Activated CD4-positive, CD25-positive, alpha-beta regulatory T cell (primary cell): ENCODE measurements at places on chromosomes 6 and 20.

DNA sequence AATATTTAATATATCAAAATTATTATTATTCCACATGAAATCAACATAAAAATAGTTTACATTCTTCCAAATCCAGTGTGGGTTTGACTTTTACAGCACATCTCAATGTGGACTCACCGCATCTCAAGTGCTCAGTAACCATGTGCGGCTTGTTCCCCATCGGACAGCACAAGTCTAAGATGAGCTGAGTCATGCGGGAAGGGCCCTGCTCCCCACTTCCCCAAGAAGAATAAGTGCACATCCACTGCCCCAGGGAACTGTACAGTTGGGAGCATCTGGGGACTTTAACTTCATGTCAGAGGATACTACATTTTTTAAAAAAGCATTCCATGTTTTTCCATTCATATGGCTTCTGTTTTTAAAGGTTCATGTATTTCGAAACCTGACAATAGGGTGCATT lies 325.6 kb downstream of the BTBD3 start:
- no peak for DNase-seq

DNA sequence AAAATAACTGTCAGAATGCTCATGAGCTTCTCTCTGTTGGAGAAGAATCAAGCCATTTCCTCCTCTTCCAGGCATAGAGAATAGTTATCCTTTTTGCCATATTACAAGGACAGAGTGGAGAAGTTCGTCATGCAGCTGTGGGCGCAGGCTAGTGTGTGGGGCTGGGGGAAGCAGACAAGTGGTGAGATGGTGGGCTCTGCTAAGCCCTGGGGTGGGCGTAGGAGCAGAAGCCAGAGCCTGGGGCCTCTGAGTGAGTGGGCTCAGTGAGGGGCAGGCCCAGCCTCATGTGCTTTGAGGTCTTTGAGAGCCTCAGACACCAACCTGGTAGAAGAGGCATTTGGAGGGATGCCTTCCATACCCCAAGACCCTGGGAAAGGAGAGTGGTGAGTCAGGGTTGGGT lies 19.4 kb downstream of the ARID1B start:
- DNase-seq, result no peak

- no peak for DNase-seq
These were observed 21.9 kb downstream of the DYNLT1 start for GRCh38 chr6:158622545-158623190.

GRCh38 chr20:3404402-3404801 lies 3.1 kb downstream of the DNAAF9 start:
- no peak for DNase-seq

GRCh38 chr6:86331919-86332318 lies 605.4 kb upstream of the HTR1E start:
- no peak for DNase-seq

DNA sequence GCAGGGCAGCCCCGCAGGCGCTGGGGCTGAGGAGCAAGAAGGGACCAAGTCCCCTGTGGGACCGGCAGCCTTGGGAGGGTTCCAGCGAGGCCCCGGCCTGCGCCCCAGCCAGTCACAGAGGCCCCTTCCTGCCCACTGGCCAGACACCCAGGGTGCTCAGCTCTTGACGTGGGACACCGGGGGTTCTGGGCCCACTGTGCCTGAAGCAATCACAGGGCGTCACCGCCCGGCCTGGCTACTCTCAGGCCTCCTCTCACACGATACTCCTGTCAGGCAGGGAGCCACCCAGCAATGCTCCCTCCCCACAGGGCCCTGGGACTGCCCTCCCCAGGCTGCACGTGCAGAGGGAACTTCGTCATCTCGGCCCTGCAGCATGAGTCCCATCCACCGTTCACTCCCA lies 14.5 kb downstream of the TAF4 start:
- no peak for DNase-seq

- DNase-seq, result no peak
These were observed 14.4 kb upstream of the FAM217A start for GRCh38 chr6:4093288-4093687.

- DNase-seq, result no peak
These were observed 329.8 kb upstream of the SOX4 start for GRCh38 chr6:21263531-21264287.

GRCh38 chr20:63122626-63123025 lies 93.3 kb downstream of the YTHDF1 start:
- no peak for DNase-seq

DNA sequence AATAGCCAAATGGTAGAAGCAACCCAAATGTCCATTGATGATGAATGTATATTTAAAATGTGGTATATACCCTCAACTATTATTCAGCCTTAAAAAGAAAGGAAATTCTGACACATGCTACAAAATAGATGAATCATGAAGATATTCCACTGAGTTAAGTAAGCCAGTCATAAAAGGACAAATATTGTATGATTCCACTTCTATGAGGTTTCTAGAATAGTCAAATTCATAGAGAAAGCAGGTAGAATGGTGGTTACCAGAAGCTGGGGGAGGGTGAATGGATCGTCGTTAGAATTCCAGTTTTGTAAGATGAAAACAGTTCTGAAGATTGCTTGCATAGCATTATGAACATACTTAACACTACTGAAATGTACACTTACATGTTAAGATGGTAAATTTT lies 214.3 kb upstream of the MYLIP start:
- no peak for DNase-seq

DNA sequence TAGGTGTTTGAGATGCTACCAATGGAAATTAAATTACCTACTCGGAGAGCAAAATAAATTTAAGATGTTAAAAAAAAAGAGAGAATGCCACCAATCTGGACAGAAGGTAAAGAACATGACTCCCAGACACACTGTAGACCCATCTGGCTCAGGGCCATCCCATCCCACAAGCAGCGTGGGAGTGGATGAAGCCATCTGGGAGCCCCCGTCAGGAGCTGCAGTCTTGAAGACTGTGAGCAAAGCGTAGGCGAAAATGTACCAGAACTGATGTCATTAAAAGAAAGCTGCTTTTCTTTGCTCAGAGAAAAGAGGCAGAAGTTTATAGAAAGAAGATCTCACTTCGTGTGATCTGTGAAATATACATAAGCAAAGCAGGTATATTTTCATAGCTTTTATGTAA lies 815.7 kb downstream of the QKI start:
- no peak for DNase-seq

- DNase-seq, result no peak
These were observed 245.4 kb downstream of the NRN1 start for GRCh38 chr6:5761370-5761769.

- DNase-seq, result no peak
These were observed 7.2 kb downstream of the CST9 start for GRCh38 chr20:23598481-23598880.

DNA sequence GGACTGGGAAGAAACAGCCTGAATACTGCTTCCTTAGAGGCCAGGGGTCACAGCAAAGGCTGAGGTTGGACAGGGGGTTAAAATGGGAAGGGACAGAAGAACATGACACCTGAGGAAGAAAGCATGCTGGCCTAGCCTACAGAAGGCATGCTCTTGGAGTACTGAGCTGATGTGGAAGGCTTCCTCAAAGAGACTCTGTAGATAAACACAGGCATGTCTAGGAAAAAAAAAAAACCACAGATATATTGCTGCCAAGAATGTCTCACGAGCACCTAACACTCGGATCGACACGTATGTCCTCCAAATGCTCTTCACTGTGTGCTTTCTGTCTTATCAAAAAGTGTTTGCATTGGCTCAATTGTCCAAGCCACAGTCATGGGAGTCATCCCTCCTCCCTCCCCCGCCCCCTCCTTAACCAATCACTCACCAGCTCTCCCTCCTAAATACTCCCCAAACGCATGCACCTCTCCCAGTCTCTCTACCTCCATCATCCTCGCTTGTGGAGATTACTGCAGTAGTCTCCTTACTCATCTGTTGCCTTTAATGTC lies 101.1 kb upstream of the LRFN2 start:
- no peak for DNase-seq

DNA sequence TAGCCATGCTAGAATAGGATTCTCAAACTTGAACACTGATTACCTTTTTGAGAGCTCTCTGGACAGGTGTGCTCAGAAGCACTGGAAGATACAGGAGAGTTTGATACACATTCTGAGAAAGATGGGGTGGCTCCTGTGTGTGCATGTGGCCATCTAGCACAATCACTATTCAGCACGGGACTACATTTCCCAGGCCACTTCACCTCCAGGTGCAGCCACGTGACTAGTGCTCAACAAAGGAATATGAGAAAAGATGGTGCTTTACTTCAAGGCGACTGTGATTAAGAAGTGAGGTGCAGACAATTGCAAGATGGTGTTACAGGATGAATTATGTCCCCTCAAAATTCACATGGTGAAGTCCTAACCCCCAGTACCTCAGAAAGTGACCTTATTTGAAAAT lies 103.8 kb downstream of the BACH2 start:
- no peak for DNase-seq

GRCh38 chr20:278181-278580 lies 12.4 kb downstream of the C20orf96 start:
- DNase-seq, result no peak

DNA sequence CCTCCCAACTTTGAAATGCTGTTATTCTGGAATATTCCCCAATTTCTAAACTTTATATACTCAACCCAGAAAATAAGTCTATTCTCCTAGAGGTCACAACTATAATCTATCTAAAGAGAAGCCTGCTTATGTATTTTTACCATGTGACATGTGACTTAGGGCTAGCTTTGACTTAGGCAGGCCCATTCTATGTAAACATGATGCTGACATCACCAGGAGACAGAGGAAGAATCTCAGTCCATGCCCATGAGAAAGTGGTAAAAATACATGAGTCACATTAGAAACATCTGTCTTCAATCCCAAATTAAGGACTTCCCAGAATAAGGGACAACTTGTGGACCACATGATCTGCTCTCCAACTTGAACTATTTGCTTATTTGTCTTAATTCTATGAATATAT lies 113.6 kb upstream of the ID4 start:
- no peak for DNase-seq

- no peak for DNase-seq
These were observed 67.1 kb downstream of the TPD52L1 start for GRCh38 chr6:125220712-125221111.

- no peak for DNase-seq
These were observed 74.9 kb downstream of the TNFAIP3 start for GRCh38 chr6:137941995-137942394.

GRCh38 chr20:15296422-15296821 lies 959.0 kb upstream of the FLRT3 start:
- no peak for DNase-seq

- DNase-seq, result no peak
These were observed 25.2 kb upstream of the SCML4 start for GRCh38 chr6:107849325-107849724.

GRCh38 chr6:135240711-135241110 lies 59.6 kb downstream of the MYB start:
- DNase-seq, result no peak

GRCh38 chr6:35317483-35318195 lies 20.0 kb downstream of the DEF6 start:
- no peak for DNase-seq

GRCh38 chr6:31114970-31115849 lies 610 bp downstream of the PSORS1C1 start:
- no peak for DNase-seq

DNA sequence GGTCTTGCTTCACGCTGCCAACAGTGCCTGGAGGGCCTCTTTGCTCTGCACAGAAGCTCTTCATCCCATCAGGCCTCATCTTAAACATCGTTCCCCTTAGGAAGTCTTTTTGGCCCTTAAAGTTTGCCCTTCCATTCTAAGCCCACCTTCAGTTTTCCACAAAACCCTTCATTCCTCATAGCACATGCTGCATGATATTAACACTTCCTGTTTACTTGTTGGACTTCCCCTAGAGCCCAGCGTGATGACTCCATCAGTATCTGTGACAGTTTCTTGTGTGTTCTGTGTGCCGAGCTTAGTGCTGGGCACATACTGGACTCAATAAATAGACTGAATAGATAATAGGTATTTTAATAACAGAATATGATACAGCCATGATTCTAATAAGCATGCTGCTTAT lies 2.2 kb downstream of the NT5DC1 start:
- DNase-seq, result no peak

GRCh38 chr20:17666481-17666880 lies 15.6 kb downstream of the RRBP1 start:
- DNase-seq, result no peak

DNA sequence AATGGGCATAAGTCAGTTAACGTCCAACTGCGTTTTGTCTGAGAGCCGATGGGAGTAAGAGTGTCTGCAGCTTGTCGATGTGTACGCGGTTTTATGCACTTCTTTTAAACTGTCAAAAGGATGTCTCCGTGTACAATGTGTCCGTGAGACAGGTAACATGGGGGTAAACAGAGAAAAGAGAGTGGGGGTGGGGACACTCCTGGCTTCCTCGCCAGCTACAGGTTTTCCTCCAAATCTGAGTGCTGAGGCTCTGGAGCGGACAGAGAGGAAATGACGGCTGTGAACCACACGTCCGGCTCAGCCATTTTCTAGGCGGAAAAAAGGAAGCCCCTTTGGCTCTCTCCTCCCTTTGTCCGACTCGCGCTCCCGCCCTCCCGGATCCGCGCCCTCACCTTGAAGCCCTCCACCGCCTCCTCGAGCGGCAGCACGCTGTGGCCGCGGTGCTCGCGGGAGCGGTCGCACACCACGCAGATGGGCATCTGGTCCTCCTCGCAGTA lies 916 bp downstream of the TRIM27 start:
- DNase-seq, result no peak

DNA sequence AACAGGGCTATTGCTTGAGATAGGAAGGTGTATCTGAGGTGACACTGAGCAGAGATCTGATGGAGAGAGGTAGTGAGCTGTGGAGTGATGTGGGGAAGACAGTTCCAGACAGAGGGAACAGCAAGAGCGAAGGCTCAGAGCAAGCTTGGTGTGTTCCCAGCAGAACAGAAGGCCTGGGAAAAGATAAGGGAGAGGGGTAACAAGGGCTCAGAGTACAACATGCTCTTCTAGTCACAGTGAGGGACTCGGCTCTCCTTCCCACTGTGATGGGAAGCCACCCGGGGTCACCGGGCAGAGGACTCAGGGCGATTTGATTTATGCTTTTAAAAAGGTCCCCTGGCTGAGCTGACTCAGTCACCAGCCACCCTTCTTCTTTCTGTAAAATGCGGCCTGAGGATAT lies 33.7 kb downstream of the CAP2 start:
- no peak for DNase-seq

- no peak for DNase-seq
These were observed 142.2 kb upstream of the RNF24 start for GRCh38 chr20:4157516-4157915.

- no peak for DNase-seq
These were observed 227.5 kb downstream of the THBS2 start for GRCh38 chr6:169026175-169026574.

DNA sequence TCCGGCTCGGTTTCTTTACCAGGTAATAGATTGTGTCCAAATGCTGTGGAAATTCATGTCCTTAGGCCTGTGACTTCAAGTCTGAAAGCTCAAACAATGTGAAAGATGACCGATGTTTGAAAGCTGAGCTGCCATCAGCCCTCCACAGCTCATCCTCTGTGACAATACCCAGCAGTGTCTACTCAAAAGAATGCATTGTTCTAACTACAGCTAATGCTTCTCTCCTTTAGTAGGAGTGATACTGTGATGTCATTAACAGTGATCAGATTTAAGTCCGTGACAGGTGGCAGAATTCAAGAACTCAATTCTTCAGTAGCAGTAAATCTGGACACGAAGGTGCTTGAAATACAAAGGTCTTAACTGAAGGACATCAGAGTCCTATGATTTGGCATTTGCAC lies 97.3 kb downstream of the RCAN2 start:
- DNase-seq, result no peak
